ENCODE measurements at places on chromosomes 2 and 18.

- DNase-seq, result no peak
Observed at GRCh38 chr2:59583173-59583765, 970.2 kb downstream of the BCL11A start.

DNA sequence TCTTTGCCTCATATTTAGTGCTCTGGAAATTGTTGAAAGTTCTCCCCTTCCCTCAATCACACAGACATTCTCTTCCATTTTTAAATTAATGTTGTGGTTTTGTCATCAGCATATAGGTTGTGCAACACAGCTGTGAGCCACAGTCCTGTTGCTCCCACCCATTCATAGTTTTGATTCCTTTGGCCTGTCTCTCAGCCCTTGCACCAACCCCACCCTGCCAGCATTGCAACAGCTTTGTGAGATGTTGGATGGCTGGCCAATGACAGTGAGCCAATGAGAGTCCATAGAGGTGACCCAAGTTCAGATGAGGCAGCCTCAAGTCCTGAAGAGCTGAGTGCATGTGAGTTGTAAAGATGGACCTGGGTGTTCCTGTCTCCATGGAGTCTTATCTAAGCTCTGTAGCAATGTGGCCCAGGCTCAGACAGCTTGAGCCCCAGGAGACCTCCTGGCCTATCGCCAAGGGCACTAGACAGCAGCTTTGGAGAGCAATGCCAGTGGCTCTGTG, 775.5 kb downstream of the RNF144A start:
- peak; percentile 49 for DNase-seq

DNA sequence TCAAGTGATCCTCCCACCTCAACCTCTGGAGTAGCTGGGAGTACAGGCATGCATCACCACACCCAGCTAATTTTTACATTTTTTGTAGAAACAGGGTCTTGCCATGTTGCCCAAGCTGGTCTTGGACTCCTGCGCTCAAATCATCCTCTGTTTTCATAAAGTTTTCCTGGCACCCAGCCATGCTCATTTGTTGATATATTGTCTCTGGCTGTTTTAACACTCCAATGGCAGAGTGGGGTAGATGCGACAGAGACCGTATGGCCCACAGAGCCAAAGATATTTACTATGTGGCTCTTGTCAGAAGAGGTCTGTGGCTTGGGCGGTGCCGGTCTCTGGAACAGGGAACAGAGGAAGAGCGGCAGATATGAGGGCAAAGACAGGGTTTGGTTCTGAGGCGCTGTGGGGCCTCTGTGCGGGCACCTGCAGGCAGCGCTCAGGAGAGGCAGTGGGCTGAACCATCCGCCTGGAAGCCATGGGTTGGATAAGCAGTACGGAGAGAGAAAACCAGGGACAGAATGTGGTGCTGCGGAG, 50.2 kb downstream of the CENPO start:
- DNase-seq, result no peak

DNA sequence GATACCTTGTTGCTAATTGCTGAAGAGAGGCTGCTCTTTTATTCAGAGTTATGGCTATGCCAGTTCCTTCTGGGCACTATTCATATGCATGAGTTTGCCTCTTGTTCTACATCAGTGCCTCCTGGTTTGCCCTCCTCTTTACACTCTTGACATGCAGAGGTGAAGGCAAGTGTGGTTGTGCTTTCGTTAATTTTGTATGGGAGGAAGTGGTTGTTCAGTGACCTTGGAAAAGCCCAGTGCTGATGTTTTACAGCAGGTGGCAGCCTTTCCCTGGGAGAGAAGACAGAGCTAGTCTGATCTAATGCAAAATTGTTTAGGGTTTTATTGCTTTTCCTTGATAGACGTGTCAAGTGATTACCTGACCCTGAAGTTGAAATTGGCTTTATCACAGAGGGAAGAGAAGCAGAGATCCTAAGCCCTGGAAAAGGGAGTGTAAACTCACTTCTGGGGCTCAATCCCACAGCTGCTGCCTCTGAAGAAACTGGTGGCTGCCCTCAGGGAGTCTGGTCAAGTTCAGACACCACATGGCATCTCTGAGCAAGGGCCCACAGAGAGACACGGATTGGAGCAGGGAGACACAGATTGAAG, 30.5 kb upstream of the VPS54 start:
- DNase-seq, result peak; percentile 71

DNA sequence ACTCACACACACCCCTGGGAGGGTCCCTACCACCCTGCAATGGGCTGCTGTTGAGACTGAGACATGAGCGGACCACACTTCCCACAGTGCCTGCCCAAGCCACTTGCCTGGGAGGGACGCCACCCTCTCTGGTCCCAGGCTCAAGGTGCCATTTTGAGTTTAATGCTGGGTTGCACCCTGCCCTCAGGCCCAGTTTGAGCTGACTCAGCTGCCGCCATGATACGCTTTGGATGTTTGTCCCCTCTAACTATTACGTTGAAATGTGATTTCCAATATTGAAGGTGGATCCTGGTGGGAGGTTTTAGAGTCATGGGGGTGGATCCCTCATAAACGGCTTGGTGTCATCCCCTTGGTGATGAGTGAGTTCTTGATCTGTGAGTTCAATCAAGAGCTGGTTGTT, 76.4 kb upstream of the DYNC1I2 start:
- DNase-seq, result no peak

DNA sequence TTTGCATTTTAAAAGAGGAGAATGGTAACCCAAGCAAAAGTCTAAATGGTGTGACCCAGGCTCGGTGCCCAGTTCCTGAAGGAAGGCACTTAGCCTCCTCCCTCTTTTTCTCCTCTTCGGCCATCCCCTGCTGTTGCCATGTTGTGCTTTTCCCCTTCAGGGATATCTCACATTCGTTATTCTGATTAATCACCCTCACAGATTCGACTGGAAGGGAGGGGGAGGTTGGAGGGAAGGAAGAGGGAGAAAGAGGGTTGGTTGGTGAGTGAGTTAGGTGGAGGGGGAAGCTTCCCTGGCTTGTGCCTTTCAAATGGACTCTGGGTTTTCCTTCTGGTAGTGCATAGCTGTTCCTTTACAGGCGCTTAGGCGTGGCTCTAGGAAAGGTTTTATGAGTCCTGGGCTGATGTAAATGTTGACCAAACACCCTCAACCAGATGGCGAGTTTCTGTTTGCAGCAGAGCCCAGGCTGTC, 39.0 kb upstream of the LYPD6B start:
- no peak for DNase-seq

GRCh38 chr18:21330122-21330701, 88.2 kb downstream of the GREB1L start:
- peak; percentile 18 for DNase-seq

DNA sequence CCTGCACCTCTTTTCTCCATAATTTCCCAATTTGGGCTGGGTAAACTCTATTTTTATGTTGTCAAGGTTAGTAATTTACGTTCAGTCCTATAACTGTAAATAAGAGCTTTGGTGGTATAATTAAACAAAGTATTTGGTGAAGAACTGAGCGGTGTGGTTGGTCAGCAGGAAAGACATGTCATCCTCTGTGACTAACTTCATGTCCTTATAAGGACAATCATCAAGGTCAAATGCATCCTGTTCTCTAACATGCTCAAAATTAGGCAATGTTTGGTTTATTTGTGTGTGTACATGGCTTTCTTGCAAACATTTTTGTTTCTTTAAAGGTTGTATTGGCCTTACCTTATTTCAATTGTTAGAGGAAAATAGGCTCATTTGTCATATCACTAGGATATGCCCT, 121.5 kb upstream of the NABP1 start:
- no peak for DNase-seq

DNA sequence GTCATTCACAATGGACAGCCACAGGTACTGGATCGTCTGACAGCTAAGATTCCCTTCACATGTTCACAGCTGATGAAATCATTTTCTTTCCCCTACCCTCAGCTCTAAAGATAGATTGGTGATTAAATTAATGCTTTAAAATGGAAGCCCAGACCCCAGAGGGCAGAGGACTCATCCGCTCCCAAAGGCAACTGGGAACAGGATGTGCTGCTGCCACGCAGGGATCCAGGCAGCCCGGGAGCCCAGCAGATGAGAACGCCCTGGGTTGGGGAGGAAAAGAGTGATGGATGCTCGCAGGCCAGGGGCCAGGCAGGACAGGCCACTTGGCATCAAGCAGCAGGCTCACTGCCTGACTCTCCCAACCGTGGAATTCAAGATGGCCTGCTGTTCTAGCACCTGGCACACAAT, 41.3 kb downstream of the HDHD2 start:
- no peak for DNase-seq

DNA sequence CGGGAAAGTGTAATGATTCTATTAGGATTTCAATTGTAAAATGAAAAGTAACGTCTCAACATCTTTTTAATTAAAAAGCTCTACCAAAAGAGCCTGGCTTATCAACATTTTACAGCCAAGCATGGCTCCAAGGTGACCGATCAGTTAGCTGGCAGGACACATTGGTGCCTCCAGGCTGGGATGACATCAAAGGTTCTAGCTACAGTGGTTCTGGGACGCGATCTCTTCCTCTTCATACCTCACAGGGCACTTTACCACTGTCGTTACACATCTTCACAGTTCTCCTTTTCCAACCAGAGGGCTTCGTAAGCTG, 693 bp downstream of the ORC2 start:
- no peak for DNase-seq

DNA sequence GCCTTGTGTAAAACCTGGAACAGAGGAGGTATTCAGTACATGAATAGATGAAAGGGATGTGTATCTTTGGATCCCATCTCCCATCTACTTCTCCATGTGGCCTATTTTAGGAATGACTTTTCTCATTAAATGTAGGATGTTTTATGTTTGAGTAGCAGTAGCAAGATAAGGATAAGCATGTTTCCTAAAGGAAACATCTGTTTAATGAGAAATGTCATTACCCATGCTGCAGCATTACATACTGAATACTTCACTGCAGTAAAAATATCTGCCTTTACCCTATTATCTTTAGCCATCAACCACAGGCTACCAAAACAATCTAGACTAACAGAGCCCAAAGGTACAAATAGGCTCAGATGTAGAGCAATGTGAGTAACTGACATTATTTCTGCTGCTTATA, 419.2 kb upstream of the CYRIA start:
- no peak for DNase-seq

DNA sequence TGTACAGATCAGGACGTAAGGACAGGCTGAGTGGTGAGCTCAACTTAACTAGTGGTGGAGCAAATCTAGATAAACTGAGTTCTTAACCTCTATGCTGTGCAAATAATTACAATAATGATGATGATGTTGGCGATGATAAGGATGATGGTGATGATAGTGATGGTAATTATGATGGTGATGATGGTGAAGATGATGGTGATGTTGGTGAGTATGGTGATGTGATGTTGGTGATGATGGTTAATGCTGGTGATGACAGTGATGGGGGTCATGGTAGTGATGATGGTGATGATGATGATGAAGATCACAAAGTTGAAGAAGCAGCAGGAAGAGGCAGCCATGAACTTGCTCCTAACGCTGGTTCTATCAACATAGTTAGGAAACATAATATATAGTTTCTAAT, 38.0 kb upstream of the IMP4 start:
- DNase-seq, result no peak

DNA sequence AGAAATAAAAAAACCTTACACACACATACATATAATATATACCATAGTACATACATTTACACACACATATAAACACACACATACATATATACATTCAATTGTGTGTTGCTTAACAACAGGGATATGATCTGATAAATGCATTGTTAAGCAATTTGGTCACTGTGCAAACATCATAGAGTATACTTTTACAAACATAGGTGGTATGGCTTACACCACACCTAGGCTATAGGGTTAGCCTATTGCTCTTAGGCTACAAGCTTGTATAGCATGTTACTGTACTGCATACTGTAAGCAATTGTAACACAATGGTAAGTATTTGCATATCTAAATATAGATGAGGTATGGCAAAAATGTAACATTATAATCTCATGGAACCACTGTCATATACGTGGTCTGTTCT, 156.8 kb upstream of the ERBB4 start:
- no peak for DNase-seq

GRCh38 chr2:191341436-191341835, 96.2 kb downstream of the MYO1B start:
- no peak for DNase-seq

GRCh38 chr2:109098251-109098920, 30.6 kb upstream of the SH3RF3 start:
- DNase-seq, result no peak

DNA sequence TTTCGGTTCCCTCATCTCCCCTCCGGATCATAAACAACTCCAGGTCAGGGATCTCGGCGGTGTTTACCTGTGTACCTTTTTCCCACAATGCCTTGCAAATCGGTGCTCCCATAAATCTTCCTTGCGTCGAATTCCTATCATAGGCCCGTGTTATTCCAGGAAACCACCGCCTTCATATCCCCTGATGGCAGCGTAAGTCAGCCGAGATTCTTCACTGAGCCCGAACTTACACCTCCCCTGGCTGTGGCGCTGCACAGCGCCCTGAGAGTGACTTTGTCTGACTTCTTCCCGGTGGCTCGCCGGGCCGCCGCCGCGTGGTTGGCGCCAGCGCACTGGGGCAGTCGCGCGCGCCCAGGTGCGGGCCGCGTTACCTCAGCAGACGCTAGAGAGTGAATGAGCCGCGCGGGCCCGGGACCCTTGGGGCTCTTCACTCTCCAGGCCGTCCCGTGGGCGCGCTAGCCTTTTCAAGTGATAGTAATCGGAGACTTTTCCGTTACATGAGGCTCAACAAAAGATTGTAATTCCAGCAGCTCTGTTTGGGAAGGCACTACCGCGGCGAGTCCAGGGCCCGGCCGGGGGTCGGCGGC, 101.6 kb downstream of the SPTBN1 start:
- DNase-seq, result no peak

GRCh38 chr18:50080932-50081560, 113.9 kb downstream of the MYO5B start:
- DNase-seq, result no peak

GRCh38 chr2:101190747-101191516, 39.8 kb upstream of the TBC1D8 start:
- no peak for DNase-seq

GRCh38 chr2:160499865-160500264, 6.3 kb upstream of the RBMS1 start:
- no peak for DNase-seq

GRCh38 chr2:196513796-196514526, 125.6 kb upstream of the CCDC150 start:
- no peak for DNase-seq

GRCh38 chr2:56215911-56216310, 32.1 kb downstream of the CCDC85A start:
- no peak for DNase-seq

- DNase-seq, result no peak
Observed at GRCh38 chr2:1656961-1657841, 87.1 kb downstream of the PXDN start.

DNA sequence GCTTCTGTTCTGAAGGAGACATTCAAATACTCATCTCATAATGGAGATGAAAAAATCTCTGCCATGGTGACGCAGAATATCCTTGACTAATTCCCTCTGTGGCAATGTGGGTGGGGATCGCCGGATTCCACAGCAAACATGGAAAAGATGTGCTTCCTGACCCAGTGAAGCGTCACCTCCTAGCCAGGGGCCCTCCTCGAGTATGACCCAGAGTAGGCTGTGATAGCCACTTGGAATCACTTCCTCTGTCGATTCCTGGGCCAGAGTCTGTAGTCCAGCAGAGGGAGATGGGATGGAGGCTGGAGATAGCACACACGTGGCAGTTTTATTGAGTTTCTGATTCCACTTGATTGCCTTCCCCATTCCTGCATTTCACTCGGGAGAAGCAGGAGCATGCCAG, 36.8 kb downstream of the DRC1 start:
- no peak for DNase-seq
